ENCODE measurements at places on chromosomes 5 and 9.

DNA sequence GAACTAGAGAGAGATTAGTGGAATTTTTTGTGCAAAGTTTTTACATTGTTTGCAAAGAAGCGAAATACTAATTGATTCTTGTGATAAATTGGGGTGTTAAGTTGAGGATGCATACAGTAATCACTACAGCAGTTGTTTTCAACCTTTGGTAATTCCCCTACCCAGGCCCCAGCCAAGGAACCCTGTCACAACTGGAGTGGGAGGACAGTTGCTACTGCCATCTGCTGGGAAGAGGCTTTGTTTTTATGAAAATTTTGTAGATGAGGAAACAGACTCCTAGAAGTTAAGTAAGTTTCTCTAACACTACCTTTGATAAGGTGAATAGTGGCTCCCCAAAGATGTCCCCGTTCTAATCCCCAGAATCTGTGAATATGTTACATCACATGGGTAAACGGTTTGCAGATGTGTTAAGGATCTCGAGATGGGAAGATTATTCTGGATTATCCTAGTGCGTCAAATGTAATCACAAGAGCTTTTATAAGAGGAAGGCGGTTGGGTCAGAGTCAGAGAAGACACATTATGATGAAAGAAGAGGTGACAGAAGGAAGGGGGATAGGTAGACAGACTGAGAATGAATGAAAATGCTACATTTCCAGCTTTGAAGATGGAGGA is 34.0 kb upstream of the PPP1R2B start:
- DNase-seq, result peak; percentile 44

- DNase-seq, result no peak
Observed at GRCh38 chr5:154608531-154609011, 130.5 kb upstream of the HAND1 start.

GRCh38 chr9:121566481-121567465 is 67.1 kb upstream of the GGTA1 start:
- no peak for DNase-seq

- DNase-seq, result no peak
Observed at GRCh38 chr9:28045051-28045450, 471.8 kb upstream of the C9orf72 start.

GRCh38 chr5:42989190-42989589 is 50.9 kb downstream of the ANXA2R start:
- DNase-seq, result no peak

- no peak for DNase-seq
Observed at GRCh38 chr5:34791761-34792244, 47.2 kb upstream of the TTC23L start.

DNA sequence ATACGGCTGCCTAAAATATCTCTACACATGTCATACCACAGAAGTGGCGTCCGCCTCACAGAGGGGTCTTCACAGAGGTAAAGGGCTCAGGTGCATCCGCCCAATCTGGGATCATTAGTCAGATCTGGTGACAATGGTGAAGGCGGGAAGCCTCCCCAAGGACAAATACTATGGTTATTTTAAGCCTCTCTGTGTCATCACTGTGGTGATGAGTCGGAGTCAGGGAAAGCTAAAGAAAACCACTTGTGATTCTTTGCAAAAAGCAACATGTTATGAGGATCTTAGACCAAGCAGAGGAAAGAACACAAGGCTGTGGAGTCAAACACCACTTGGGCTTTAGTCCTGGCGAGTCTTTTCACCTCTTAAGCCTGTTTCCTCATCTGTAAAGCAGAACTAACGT is 190.4 kb downstream of the DRD1 start:
- no peak for DNase-seq

GRCh38 chr9:115016344-115016743 is 86.0 kb upstream of the TNFSF8 start:
- no peak for DNase-seq

DNA sequence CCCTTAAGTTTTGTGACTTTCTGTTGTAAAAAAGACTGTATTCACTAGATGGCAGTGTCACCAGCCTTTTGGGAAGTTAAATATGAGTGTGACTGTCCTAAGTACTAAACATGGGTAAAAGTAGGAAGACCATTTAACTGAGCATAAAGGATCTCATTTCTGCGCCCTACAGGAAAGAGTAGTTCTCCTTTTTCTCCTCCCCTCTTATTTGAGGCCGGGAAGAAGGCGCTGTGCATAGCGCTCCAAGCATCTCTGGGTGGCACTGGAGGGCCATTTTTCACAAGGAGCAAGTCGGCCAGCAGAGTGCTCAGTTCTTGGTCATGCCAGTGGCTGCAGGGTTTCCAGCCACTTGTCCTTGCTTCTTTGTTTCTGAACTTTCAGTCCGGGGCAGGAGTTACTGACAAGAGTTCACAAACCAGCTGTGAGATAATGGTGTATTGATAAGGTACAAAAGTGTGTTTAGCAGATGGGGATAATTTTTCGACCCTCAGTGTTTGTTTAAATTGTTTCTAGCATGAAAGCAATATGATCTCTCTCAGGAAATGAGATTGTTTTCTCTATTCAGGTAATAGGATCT is 227.6 kb upstream of the DMRT1 start:
- peak; percentile 85 for DNase-seq

DNA sequence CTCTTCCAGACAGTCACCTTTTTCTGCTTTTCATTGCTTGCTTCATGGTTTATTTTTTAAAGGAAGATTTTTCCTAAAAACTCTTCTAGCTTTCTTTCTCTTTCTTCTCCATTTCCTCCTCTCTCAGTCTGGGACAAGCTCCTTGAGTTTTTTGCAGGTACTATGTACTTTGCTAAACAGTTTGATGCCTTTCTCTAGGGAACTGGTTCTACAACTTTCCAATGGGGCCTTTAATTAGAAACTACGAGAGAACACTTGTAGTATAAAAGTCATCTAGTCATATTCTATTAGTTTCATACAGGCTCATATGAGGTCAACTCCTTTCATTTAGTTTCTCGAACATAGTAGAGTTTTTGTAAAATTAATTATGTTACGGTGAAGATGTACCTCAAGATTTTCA is 189.6 kb downstream of the DOCK8 start:
- DNase-seq, result no peak

DNA sequence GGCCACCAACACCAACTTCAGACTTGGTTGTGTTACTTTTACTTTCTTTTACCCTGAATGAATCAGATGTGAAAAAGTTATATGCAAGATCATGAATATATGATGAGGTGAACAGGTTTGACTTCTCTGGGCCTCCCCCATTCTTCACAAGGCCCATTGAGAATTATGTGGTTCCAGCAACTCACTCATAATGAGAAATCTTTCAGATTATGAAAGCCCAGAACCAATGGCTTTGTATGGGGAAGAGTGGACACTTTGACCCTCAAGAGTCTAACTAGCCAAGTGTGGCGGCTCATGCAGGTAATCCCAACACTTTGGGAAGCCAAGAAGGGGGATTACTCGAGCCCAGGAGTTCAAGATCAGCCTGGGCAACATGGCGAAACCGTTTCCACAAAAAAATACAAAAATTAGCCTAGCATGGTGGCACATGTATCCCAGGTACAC is 16.1 kb upstream of the LNPEP start:
- DNase-seq, result no peak

Data from A549 (cell line).